CD4-positive, alpha-beta T cell treated with Interleukin-15 for 4 hours (primary cell): ENCODE measurements at places on chromosomes 1 and 21.

DNA sequence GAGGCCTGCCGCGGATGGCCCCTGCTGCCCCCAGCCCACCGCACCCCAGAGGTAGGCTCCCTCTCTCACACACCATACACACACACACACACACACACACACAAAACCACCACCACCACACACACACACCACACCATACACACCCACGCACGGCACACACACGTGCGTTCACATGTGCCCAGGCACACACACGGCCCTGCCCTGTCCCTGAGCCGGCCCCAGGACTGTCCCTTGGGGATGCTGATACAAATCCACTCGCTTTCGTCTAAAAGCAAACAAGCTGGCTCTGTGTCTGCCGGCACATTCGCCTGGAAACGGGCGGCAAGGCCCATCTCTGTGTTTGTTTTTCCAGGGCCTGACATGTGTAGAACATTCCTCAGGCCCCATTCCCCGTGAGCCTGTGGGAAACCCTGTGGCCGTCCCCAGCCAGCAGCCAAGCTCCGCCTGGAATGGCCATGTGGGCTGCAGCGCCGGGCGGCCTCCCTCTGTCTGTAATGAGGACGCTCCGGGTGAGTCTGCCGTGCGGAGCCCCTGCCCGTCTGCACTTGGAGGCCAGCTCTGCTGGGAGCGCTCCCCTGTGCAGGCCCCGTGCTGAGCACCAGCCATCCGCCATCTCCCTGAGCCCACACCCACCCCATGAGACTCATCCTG lies 67.4 kb downstream of the DMRTB1 start:
- DNase-seq: no peak

- no peak for DNase-seq
These were observed 122.8 kb downstream of the PLPP3 start for GRCh38 chr1:56456435-56457101.

DNA sequence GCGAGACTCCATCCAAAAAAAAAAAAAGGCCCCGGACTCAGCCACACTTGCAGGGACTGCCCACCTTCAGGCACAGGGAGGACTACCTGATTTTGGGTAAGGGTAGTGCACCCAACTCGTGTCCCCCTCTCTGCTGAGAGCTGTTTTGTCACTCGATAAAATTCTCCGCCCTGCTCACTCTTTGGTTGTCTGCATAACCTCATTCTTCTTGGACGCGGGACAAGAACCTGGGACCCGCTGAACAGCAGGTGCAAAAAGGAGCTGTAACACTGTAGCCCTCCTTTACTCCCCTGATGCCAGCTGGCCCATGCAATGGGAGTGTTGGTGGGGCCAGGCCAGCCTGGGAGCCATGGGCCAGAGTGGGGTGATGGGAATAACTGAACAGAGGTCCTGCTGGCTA lies 10.6 kb downstream of the S100B start:
- no peak for DNase-seq

DNA sequence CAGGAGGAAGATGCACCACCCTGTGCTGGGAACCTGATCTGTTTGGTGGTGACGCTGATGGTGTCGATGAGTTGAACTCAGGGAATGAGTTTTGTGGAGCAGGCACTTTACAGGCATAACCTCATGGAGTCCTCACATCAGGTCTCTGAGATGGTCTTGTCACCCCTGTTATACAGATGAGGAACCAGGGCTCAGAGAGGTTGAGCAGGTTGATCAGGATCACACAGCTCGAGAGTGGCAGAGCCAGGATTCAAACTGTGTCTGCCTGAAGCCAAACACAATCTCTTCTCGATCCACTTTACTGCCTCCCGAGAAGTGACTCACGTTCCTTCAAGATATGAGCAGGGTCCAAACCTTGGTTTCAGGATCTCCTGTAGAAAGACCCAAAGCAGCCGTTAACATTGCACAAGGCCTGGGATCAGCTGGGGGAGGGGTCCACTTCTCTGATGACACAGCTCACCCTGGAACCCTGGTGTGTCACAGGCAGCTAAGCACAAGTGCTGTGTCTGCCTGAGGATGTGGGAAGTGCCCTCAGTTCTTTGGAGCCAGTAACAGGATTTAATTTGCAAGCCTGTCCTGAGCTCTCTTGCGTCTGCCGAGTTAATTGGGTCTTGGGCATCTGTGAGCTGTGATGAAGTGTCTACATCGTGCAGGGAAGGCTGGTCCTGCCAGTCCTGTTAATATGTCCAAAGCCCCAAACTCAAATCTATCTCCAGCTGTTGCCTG lies 65.4 kb upstream of the STUM start:
- DNase-seq: no peak

- no peak for DNase-seq
These were observed 66.0 kb upstream of the SDC3 start for GRCh38 chr1:30974536-30974935.

DNA sequence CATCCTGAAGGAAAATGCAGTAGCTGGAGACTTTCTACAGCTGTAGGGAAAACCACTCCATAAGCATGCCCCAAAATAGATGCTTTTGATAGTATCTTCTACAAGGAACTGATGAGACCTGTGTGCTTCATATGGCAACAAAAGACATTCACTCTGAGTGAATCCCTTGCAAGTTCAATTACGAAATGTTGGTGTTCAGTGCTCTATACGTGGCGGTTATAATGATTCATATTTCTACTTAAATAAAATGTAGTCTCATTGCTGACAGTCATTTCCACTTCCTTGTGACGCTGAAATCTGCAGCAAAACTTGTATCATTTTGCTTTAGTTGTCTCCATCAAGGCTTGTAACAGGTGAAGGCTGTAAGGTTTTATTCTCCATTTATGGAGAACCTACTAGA lies 20.6 kb downstream of the TOR1AIP2 start:
- no peak for DNase-seq

- no peak for DNase-seq
These were observed 23.1 kb upstream of the MCOLN2 start for GRCh38 chr1:85019994-85020393.

GRCh38 chr1:96340686-96341085 lies 380.9 kb upstream of the PTBP2 start:
- no peak for DNase-seq

DNA sequence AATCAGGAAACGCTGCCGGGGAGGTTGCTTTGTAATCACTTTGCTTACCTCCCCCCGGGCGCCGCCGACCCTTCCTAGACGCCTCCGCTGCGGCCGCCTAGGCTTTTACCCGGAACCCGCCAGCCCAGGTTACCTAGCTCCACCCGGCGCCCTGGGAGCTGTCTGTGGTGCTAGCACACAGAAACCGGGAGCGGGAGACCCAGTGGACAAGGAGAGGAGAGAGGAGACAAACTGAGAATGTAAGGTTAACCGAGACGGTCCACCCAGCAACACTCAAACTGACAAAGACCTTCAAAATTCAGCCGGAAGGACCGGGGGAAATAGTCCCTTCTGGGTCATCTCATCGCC lies 9.8 kb downstream of the BARHL2 start:
- no peak for DNase-seq

- no peak for DNase-seq
These were observed 145.3 kb upstream of the ADAMTS5 start for GRCh38 chr21:27112186-27112585.

DNA sequence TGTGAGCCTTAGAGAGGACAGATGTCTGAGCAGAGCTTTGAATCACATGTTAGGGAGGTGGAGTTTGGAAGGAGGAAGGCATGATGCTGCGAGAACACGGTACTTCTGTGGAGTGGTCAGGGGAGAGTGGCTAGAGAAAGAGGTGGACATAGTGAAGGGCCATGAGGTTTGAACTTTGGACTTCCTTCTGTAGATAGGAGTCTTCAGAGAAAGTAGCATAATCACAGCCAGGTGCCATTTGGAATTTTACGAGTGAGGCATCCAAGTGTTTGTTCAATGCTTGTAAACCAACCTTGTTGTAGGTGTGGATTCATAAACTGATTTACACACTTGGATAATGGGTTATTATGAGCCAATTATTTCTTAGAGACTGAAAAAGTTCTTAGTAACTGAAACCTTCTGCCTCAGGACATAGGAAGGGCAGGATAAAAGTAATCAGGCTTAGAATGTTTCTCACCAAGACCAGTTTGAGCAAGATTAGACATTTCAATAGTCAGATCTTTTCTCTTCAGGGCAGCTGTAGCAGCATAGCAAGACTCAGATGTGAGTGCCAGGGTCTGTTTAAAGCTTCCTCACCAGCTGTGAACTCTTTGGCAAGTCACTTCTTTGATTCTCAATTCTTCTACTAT lies 83.5 kb upstream of the HMCN1 start:
- no peak for DNase-seq

DNA sequence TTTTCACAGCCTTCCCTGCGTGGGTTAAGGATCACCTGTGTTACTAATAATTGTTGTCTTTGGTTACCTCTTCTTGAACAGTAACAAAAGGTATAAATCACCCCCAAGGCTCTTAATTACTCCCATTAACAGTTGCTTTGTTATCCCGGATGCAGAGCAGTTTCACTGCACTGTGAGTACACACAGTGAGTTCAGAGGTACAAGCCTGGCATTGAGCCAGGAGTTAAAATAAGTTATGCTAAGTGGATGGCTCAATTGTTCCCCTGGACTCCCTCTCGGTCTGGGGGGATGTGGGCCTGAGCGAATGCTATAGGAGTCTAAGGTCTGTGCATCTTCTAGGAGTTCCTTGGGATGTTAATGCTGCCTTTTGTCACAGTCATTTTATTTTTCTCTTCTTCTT lies 258.3 kb downstream of the ATG4C start:
- DNase-seq: no peak

- no peak for DNase-seq
These were observed 7.7 kb downstream of the EXTL1 start for GRCh38 chr1:26029054-26029863.

DNA sequence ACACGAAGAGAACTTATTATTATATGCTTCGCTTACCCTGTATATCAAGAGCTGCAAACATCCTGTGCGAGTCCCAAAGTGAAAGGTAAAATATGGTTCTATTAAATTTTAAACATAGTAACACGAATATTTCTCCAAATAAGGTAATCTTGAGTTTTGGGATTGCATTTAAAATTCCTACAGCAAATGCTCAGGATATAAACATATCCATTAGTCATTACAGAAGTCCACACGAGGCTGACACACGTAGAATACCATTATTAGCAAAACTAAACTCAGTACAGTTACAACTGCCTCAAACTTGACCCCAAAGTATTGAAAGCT lies 282 bp upstream of the LYPLAL1 start:
- no peak for DNase-seq

DNA sequence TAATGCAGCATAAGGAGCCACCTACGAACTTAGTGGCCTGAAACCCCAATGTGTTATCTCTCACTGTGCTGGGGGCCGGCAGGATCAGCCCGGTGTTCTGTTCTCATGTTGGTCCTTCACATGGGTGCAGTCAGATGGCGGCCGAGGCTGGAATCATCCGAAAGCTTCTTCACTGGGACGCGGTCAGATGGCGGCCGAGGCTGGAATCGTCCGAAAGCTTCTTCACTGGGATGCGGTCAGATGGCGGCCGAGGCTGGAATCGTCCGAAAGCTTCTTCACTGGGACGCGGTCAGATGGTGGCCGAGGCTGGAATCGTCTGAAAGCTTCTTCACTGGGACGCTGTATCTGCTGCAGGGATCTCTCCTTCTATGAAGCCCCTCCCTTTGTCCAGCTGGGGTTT lies 12.6 kb upstream of the PCBP3 start:
- no peak for DNase-seq

- peak; percentile 49 for DNase-seq
These were observed 28.3 kb upstream of the PKN2 start for GRCh38 chr1:88655685-88656299.

DNA sequence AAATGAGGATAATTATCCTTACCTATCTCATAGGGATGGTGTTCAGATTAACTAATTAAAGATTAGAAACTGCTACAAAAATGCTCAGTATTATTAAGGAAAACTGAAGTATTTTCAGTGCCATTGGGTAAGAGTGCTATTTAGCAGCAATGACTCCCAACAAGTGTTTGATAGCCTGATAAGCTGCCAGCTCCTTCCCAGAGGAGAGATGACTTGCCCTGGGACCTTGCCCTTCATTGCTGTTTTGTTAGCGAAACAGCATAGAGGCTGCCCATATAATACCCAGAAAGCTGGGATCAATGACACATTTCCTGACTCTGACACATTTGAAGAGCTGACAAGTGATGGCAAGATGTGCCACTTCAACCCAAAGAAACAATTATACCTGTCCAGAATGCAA lies 592.2 kb downstream of the ADGRL2 start:
- no peak for DNase-seq

DNA sequence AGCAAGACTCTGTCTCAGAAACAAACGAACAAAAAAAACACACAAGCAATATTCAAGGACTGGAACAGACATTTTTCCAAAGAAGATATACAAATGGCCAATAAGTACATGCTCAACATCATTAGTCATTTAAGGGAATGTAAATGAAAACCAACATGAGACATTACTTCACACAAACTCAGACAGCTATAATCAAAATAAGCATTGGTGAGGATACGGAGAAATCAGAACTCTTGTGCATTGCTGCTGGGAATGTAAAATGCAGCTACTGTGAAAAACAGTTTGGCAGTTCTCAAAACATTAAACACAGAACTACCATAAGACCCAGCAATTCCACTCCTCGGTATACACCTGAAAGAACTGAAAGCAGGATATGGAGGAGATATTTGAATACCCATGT lies 15.4 kb downstream of the NOL9 start:
- no peak for DNase-seq

DNA sequence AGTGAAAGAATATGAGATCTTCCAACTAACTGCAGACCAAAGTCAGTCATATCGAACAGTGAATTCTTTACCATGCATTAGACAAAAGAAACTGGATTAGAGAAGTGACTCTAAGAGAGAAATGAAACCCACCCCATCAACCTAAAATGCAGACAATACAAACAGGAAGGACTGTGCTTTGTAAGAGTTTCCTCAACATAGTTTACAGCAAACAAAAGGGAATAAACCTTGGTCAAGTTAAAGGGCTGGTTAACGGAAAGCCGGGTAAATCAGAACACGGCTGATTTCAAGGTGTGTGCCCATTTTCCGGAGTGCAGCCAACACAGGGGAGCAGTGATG lies 39.2 kb downstream of the SIPA1L2 start:
- no peak for DNase-seq

- no peak for DNase-seq
These were observed 245.3 kb downstream of the TPR start for GRCh38 chr1:186129758-186130157.

DNA sequence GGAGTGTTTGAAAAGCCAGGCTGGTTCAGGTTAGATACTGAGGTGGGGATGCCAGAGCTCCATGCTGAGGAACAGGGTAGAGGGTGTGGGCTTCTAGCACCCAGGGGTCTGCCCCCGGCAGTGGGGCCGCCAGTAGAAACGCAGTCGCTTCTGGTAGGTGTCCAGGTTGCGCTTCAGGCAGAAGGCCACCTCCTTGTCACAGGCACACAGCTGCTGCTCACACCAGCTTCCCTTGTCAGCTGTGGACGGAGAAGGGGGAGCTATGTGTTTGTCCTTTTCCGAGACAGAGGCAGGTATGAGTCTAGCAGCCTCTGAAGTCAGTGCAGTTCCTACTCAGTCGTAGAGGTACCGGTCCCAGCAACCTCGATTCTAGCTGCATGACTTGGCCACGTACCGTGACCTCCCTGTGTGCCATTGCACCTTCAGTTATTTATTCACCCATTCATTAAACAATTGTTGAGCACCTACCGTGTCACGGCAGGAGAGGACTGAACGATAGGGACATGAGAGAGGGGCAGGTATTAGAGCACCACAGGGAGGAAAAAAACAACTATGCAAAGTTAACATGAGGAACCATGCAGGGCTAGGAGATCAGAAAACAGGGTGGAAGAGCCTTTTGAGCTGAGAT lies 5.2 kb downstream of the PLA2G2D start:
- no peak for DNase-seq

GRCh38 chr1:167668108-167668507 lies 38.1 kb downstream of the RCSD1 start:
- DNase-seq: no peak
